ENCODE measurements at places on chromosomes 6 and 20. TPM values are rescaled to one million over a fixed set of nuclear protein-coding genes. Genes with fewer than 3 reads are reported as not detected.

Gene ME1
- 0.30 TPM for total RNA-seq

DNA sequence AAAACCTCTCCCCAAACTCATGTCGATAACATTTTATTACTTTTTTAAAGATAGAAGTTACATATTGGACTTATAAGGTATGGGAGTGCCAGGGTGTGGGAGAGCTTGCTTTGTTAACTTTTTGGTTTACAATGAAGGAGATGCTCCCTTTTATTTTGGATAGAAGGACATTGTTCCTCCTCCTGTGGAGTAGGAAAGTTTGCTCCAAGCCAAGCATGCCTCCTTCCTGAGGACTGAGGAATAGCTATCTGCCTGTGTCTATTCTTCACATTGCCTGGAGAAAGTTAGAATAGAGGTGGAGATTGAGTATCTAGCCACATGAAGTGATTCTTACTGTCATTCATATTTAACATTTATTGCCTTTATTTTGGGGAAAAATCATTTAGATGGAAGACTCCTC, 71.9 kb downstream of the EYA4 start:
- no peak for DNase-seq

Gene KCNK17
- not detected for total RNA-seq

DNA sequence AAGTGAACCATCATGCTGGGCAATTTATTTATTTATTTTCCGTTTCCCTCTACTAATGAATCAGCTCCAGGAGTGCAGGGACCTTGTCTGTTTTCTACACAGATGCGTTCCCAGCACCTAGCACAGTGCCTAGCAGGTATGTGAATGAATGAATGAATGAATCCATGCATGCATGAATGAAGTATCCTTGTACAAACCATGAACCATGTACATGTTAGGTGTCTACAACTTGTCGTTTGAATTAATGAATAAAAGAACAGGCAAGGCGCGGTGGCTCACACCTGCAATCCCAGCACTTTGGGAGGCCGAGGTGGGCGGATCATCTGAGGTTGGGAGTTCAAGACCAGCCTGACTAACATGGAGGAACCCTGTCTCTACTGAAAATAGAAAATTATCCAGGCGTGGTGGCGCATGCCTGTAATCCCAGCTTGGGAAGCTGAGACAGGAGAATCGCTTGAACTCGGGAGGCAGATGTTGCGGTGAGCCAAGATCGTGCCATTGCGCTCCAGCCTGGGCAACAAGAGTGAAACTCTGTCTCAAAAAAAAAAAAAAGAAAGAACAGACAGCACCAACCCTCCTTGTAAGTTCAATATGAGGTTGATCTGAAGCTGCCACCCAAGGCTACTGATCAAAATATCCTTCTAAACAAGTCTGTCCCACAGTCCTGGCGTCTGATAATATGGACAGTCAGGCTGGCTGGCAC, 27.3 kb upstream of the SLC9A8 start:
- no peak for DNase-seq

- DNase-seq: no peak
These were observed 61.2 kb downstream of the IGF2R start for GRCh38 chr6:160030103-160030502.

- DNase-seq: no peak
These were observed 15.6 kb upstream of the MRGBP start for GRCh38 chr20:62780696-62781095.

DNA sequence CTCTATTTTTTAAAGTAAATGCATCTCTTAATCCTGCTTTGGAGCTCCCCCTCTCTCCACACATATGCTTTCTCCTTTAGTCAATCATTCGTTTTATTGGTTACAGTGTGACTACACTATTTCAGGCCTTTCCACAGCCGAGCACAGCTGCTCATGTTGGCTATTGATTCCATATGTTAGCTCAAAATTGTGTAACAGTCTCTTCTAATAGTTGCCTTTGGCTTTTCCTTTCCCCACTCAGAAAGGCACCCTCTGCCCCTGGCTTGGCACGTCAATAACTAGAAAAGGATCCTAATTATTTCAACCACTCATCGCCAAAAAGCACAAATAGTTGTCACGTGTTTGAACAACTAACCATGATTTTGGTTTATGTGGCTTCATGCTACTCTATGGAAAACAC, 410.3 kb upstream of the SLC35B3 start:
- no peak for DNase-seq

- no peak for DNase-seq
These were observed 143.4 kb downstream of the JARID2 start for GRCh38 chr6:15389084-15389764.

Gene GLP1R
- total RNA-seq: 0.08 TPM

Gene TSPO2
- total RNA-seq: not detected

Gene MTFR2
- total RNA-seq: 9.9 TPM

DNA sequence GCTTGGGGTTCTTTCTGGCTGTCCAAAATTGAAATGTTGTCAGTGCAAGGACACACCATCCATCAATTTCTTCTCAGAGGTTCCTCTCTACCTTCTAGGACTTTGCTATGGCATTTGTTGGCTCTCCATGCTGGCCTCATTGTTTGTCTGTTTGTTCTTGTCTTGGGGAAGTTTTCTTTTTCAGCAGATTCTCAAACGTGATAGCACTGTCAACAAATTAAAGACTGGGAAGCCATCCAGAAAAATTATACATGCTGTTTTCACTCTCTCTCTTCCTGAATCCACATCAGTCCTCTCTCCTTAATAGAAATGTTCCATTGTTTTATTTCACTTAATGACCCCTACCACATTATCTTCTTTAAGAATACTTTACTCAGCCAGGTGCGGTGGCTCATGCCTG, 130.4 kb downstream of the PCSK2 start:
- DNase-seq: no peak

DNA sequence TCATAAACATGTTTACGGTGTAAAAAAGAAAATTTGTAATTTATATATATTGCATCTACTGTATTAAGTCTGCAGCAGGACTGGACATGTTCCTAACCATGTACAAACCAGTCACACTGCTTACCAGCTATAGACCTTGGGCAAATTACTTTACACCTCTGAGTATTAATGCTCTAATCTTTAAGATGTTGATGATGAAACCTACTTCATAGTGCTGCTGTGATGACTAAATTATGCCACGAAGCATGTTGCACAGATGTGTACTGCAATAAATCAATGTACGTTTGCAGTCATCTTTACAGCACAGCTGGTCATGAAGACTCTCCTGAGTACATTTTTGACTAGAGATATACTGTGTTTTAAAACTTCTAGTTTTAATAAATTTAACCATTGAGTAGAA, 42.6 kb downstream of the PRKN start:
- DNase-seq: no peak

Gene SUMO4
- total RNA-seq: 2.6 TPM

DNA sequence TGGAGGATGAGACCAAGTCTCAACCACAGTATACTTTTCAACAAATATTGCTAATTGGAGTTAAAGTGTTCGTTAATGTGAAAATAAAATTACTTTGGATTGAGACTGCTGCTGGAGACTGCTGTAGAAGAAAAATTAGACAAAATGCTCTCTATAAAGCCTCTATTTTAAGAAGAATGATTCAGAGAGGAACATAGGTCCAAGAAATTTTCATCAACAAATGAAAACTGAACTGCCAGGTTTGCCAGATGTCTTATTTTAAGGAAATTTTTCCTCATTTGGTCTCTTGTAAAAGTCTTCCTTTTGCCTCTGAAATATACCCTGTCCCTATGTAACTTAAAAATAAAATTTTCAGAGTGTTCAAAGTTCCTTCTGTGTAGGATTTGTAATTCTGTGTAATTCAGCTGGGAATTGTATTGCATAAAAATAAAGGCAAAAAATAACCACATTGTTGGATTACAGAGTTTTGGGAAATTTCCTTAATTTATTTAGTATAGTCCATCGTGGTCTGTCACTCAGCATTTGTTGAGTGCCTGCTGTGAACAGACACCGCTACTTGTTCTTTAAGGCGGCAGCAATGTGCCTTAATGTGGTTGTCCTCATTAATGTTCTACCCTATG, 27.4 kb downstream of the ANKS1A start:
- no peak for DNase-seq

DNA sequence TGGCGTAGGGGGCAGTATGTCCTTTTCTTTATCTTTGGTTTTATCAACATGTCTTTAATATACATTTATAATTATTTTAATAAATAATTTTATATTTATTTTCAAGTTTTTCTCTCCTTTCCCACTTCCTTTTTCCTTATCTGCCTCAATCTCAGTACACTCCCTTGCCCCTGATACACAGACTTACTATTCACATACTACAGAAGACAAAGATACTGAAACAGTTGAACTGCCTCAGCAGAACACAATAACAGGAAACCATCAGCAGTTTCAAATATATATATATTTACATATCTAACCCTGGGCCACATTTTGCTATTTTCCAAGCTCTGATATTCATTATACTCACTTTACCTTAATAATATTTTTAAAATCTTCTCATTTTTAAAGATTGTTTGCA, 19.8 kb downstream of the IBTK start:
- no peak for DNase-seq

Gene DACT2
- total RNA-seq: not detected

DNA sequence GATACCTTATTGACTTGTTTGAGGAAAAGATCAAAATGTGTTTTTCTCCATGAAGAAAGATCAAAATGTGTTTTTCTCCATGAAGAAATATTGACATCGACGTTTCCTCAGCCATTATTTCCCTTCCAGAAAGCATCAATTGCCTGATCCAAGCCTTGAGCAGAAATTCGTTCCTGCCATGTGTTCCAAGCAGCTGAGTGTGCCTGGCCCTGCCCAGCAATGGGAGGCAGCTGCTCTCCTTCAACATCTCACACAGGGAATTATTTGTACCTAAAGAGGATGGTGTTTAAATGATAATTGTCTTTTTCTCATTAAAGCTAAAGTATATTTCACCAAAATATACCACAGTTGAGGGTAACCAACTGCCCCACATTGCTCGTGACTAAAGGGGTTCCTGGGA, 7.8 kb upstream of the DUSP22 start:
- DNase-seq: no peak

DNA sequence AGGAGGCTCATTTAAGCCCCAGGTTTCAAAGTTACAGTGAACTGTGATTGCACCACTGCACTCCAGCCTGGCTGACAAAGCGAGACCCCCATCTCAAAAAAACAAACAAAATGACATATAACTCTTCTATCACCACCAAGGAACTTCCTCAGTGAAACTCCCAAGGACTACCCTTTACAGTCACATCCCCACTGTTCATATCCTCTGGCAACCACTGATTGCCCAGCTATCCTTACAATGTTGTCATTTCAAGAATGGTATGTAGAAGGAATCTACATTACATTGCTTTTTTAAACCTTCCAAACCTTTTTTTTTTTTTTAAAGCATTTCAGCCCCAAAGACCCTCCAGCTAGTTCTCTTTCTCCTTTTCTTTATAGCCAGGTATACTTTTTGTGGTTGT, 123.1 kb upstream of the CARMIL1 start:
- no peak for DNase-seq

Gene XKR7
- not detected for total RNA-seq

Gene MUCL3
- total RNA-seq: not detected

Gene MAP1LC3A
- 1.3 TPM for total RNA-seq

Gene OPRM1
- total RNA-seq: not detected

GRCh38 chr6:120871416-120872261, 462.6 kb downstream of the TBC1D32 start:
- no peak for DNase-seq

DNA sequence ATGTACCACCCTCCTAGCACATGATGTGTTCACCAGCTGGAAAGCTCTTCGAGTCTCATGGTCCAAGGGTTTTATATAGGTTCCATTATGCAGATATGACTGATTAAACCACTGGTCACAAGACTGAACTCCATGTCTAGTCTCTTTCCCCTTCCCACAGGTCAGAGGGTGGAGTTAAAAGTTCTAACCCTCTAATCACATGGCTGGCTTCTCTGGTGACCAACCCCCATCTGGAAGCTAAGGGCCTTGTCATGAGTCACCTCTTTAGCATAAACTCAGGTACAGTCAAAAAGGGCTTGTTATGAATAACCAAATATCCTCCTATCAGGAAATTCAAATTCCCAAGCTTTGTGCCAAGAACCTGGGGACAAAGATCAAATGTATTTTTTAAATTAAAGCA, 52.0 kb upstream of the KLHL31 start:
- no peak for DNase-seq

DNA sequence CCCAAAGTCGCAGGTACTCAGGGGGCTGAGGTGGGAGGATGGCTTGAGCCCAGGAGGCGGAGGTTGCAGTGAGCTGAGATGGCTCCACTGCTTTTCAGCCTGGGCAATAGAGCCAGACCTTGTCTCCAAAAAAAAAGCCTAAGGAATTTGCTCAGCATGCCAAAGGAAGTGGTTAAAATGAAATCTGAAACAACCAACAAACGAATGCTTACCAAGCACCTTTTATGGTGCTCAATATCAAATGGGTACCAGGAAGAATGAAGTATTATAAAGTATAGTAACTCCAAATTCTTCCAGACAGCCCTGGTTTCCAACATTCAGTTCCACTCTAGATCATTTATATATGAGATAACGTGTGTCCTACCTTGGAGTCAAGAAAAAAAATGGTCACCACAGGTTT, 14.0 kb downstream of the GMDS start:
- DNase-seq: no peak

Gene ADTRP
- total RNA-seq: 16.6 TPM

Gene SNAI1
- 1.1 TPM for total RNA-seq

DNA sequence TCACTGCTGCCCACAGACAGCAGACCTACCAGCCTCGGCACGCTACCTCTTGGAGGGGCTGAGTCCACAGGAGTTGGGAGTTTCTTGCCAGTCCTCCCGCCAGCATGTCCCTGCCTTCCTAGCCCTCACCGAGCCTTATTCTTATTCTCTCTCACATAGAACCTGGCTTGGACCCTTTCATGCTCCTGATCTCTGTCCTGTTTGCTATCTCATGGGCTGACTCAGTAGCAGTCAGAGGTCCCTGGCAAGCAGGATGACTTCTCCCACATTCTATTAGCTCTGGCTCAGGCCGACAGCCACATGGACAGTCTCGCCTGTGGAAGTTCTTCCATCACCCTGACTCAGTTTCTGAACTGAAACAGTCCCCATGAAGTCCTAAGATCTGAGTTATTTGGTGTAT, 313.2 kb upstream of the RNF24 start:
- no peak for DNase-seq

Gene CLIC5
- 1.5 TPM for total RNA-seq

Gene LY86
- total RNA-seq: not detected

GRCh38 chr20:60630609-60631008, 621.5 kb upstream of the CDH4 start:
- no peak for DNase-seq

GRCh38 chr6:169168706-169169105, 84.9 kb downstream of the THBS2 start:
- no peak for DNase-seq

All from activated T-cell treated with anti-CD3 and anti-CD28 coated beads, Interleukin-2, amount 50 U/mL, for 4 hours (primary cell).